Coronary artery (tissue), 2 donors: ENCODE measurements at places on chromosomes 12 and 14.

GRCh38 chr12:44307506-44308168 is 471.8 kb downstream of the TMEM117 start:
- no peak for DNase-seq

- no peak for DNase-seq
Measured at GRCh38 chr12:50625029-50625925, 120.5 kb downstream of the DIP2B start.

DNA sequence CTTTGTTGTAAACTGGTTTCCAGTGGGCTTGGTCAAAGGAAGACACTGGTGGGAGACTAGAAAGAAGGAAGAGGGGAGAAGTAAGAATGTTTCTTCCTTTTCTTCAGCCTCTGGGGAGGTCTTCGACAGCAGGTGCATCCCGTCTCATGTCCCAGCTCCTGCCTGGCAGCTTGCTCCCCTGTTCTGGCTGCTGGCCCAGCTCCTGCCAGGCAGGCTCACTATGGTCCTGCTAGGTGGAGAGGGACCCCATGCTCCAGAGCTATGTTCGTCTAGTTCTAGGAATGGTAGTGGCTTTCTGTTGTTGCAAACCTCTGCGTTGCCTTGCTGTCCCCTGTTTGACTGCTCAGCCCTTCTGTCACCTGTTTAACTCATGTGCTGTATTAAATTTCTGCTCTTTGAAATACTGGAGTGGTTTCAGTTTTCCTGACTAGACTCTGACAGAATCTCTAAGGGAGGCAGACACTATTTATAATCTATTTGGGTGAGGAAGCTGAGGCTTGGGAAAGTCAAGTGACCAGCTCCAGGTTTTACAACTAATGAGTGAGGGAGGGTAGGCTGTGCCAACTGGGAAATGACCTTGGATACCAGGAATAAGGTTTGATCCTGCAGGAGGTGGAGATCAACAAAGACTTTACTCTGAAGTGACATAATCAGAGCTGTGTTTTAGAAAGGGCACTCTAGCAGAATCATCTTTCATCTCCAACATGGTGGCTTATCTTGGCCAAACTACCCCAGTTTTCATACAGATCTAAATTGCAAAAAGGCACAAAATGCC is 94.7 kb upstream of the DDHD1 start:
- DNase-seq, result no peak

DNA sequence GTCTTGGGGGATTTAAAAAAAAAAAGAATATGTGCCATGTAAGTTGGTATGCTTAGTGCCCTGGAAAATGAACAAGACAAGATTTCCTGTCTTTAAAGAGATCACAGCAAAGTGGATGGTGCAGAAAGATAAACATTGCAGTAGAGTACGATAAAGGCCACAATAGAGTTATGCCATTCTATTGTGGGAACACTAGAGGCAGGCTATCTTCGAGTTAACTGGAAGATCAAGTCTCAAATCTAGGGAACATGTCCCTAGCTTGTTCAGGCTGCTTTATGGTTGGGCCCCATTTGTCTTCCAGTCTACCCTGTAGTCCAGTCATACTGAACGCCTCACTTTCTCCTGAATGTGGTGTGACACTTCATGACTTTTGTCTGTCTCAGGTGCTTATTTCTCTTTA is 18.7 kb upstream of the CCT2 start:
- DNase-seq, result no peak

DNA sequence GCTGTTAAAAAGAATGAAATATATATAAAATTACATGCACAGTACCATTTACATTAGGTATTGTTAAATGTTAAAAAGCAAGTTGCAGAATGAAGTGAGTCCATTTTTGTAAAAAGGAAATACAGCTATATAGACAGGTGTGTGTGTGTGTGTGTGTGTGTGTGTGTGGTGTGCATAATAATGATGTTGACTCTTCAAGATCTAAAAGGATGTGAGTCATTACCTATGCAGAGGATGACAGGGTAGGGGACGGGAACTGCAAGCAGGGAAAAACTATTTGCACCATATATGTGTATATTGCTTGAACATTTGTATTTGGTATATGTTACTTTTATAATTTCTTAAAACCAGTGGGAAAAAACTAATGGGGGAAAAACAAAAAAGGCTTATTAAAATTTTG is 3.1 kb downstream of the C14orf39 start:
- no peak for DNase-seq

DNA sequence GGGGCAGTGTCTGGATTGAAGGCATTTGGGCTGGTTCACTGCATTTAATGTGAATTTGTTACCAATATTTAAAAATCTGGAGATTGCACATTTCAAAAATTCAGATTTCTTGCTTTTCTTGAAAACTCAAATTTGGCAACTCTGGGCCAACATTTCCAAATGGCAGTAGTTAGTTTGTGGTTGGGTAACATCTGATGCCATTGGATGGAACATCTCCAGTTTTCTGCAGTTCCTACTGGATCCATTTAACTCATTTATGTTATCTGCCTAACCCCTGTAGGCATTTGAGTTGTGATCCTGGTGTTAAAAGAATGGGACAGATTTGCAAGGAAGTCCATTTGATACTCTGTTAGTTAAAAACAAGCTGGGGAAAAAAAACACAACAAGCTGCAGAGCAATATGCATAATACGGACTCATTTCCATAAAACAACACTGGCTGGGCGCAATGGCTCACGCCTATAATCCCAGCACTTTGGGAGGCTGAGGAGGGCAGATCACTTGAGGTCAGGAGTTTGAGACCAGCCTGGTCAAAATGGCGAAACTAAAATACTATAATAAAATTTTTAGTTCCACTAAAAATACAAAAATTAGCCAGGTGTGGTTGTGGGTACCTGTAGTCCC is 7.9 kb downstream of the EIF2B2 start:
- DNase-seq, result no peak

DNA sequence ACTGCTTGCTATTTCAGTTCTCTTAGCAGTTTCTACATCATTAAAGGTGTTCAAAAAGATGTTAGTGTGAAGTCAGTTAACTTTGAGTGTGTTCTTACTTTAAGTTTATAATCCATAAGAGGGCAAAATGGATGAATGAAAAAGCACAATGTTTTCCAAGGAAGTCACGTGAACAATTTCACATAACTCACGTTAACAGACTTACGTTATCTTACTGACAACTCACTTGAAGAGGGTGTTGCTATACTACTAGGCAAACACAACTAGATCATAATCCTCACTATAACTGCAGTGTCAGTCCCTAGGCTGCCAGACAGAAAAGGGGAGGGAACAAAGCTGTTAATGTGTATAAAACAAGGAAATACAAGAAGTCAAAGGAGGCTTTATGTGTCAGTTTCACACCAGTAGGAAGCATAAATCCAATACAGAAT is 6.4 kb downstream of the SLC2A13 start:
- no peak for DNase-seq

GRCh38 chr12:62158013-62158412 is 102.2 kb upstream of the USP15 start:
- no peak for DNase-seq

- DNase-seq, result peak; percentile 85
Measured at GRCh38 chr12:93571365-93571924, 1.0 kb upstream of the SOCS2 start.

DNA sequence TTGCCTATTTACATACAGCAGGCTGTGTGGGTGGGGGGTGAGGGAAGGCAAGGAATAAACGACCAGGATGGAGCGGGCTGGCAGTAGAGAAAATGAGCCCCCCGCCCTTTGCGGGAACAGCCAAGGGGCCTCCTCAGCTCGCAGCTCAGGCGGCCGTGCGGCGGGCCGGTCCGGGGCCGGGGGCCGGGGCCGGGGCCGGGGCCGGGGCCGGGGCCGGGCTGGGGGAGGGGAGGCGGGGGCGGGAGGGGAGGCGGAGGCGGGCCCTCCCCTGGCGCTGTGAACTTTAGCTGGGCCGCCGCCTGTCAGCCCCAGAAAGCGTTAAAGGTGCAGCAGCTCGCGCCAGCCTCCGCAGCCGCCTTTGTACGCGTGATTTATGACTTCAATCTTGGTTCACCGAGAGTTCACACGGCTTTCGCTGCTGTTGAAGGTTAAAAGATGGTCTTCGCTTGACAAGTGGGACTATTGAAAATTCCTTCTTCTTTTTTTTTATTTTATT is 28.8 kb downstream of the HOXC4 start:
- DNase-seq, result no peak

GRCh38 chr12:102776041-102776440 is 141.0 kb downstream of the PAH start:
- no peak for DNase-seq

- no peak for DNase-seq
Measured at GRCh38 chr14:95998656-95999055, 40.5 kb upstream of the C14orf132 start.

GRCh38 chr12:55428331-55429243 is 2.5 kb downstream of the OR6C76 start:
- no peak for DNase-seq

DNA sequence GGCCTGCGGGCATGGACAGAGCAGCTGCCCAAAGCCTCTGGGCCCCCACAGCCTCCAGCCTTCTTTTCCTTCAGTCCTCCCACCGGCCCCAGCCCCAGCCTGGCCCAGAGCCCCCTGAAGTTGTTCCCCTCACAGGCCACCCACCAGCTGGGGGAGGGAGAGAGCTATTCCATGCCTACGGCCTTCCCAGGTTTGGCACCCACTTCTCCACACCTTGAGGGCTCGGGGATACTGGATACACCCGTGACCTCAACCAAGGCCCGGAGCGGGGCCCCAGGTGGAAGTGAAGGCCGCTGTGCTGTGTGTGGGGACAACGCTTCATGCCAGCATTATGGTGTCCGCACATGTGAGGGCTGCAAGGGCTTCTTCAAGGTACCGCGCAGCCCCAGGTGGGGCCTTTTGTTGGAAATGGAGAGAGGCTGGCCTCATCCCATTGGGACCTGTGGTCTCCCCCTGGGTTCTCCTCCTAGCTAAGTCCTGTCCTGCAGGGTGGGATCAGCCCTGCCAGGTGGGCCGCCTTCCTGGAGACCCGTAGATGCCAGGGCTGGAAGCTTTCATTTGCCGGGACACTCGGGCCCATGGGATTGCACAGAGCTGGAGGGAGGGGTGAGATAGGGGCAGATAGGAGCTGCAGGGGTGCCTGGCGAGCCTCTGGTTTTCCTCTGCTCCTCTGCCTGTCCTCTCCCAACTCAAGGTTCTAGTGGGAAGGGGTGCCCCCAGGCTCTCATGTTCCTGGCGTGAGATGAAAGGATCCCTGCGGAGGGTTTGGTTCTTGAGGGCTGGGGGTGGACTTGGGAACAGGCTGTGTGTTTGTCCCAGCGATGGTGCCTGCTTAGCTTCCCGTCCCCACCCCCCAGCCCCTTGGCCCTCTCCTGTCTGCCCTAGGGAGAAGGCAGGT is 3.8 kb downstream of the NR4A1 start:
- DNase-seq, result peak; percentile 79

DNA sequence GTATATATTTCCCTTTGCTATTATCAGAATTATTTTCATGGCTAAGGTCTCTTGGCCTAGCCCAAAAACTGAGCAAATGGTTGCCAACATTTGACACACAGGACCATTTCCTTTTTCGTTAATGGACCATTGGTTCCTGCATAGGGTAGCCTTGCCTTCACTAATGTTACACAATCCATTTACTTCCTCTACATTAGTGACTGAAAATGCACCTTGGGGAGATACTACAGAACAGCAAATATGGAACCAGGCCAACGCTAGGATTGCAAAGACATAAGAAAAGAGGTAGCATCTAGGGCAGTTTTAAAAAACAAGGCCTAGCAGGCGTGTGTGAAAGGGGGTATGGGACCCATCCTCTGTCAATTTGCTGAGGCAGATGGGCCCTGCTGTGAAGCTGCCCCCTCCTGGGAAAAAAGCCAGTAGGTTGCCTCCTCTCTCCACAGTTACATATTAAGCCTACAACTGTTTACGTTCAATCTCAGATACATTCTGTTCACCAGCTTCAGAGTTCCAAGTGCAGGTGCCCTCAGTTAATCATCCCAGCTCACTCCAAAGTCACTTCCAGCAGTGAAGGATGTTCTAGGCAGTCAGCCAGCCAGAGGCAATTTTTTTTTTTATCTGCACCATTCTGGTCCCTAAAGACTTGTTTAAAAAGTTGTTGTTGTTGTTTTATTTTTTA is 15.0 kb downstream of the AQP6 start:
- DNase-seq, result no peak

GRCh38 chr12:105192624-105193225 is 43.2 kb downstream of the APPL2 start:
- DNase-seq, result no peak

DNA sequence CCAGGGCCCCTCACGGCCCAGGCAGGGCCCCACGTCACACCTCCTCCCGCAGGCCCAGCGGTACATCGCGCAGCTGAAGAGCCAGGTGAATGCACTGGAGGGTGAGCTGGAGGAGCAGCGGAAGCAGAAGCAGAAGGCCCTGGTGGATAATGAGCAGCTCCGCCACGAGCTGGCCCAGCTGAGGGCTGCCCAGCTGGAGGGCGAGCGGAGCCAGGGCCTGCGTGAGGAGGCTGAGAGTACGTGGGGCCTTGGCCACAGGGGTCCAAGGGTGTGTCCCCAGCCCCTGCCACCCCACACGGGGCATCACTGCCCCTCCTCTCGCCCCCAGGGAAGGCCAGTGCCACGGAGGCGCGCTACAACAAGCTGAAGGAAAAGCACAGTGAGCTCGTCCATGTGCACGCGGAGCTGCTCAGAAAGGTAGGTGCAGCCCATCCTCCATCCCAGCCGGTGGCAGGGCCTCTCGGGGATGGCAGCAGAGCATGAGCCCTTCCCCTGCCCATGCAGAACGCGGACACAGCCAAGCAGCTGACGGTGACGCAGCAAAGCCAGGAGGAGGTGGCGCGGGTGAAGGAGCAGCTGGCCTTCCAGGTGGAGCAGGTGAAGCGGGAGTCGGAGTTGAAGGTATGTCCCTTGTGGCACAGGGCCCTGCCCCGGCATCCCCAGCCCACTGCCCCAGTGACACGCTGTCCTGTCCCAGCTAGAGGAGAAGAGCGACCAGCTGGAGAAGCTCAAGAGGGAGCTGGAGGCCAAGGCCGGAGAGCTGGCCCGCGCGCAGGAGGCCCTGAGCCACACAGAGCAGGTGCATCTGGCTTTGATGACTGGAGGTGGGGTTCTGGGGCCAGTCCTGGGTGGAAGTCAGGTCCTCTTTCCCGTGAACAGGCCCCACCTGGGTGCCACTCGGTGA is 20.9 kb downstream of the HIP1R start:
- DNase-seq, result no peak

DNA sequence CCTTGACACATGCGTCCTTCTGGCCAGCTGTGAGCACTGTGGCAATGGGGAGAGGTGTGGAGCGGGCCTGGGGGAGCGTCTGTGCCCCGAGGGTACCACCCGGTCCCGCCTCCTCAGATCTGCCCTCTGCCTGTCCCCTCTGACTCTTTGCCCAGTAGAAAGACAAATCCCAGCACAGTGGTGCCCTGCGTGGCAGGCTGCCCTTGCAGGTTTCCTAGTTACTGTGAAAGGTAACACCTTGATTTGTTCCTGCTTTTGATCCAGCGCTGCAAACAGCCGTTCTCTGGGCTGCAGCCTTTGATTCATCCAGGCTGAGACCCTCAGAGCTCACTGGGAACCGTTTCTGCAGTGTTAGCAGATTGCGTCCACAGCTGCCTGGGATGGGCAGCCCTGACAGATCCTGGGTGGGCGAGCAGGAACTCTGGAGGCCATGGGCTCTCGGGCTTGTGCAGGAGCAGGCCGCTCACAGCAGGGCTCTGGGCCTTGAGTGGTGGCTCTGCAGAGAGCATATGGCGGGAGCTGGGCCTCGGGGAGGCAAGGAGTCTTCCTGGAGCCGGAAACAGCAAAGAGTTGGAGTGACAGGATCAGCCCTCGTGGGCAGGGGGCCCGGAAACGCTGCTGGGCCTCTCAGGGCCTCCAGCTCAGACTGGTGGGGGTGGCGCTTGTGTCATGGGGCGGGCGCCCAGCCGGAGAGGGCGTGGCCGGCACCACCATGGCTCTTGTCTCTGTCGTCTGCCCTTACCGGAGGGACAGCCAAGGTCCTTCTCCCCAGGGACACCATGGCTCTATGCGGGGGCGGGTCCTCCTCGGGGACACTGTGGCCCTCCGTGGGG is 16.6 kb downstream of the FBRSL1 start:
- DNase-seq, result peak; percentile 82
